ENCODE measurements at places on chromosomes 6 and 20.

GRCh38 chr6:63807056-63807455 is 171.5 kb downstream of the PHF3 start:
- DNase-seq: no peak

GRCh38 chr20:1801225-1801928 is 93.8 kb upstream of the SIRPA start:
- DNase-seq: no peak

DNA sequence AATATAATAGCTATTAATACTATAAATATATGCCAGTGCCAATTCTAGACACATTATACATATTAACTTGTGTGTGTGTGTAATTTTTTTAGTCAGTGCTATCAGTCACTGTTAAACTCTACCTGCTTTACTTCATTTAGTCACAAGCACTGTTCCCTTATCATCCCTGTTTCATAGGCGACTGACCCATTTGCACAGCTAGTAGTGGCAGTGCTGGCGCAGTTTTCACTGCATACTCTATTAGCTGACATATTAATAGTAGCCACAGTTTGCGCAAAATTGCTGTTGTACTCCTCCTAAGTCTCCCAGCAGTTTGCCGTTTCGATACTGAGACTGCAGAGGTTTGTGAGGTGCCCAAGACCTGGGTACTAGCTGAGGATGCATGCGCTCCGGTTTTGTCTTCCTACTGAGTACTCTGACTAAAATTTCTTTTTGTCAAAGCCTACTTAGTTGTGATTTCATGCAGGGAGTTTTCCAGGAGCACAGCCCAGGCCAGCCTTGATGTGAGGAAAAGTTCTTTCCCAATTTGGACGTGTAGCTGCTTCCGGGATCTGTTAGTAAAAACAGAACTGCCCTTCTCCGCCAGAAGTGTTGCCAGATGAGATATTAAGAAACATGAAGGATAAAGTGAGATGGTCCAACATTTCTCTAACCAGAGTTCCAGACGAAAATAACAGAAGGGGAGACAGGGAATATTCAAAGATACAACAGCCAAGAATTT is 5.6 kb downstream of the BAG2 start:
- no peak for DNase-seq

GRCh38 chr6:36979347-36979742 is 6.7 kb downstream of the MTCH1 start:
- DNase-seq: no peak
